ENCODE measurements at places on chromosomes 6 and 20. TPM values are rescaled to one million over a fixed set of nuclear protein-coding genes. Genes with fewer than 3 reads are reported as not detected.

The ENPP5 gene
- total RNA-seq: not detected

The LHFPL5 gene
- total RNA-seq: 0.09 TPM

The AVP gene
- total RNA-seq: not detected

The C6orf52 gene
- total RNA-seq: 2.1 TPM

The FOXA2 gene
- total RNA-seq: 17.8 TPM

The WFDC10B gene
- total RNA-seq: not detected

The FLRT3 gene
- total RNA-seq: 1.9 TPM

The KCNK17 gene
- not detected for total RNA-seq

The CASS4 gene
- 0.12 TPM for total RNA-seq

The F13A1 gene
- not detected for total RNA-seq

The CRISP2 gene
- not detected for total RNA-seq

The CLVS2 gene
- total RNA-seq: 0.17 TPM

The FUT9 gene
- not detected for total RNA-seq

The OLIG3 gene
- not detected for total RNA-seq

The CSNK2A1 gene
- total RNA-seq: 141 TPM

The VSX1 gene
- total RNA-seq: 0.99 TPM

The UNC5CL gene
- total RNA-seq: 0.76 TPM

The SMLR1 gene
- not detected for total RNA-seq
